ENCODE measurements at places on chromosomes 1 and 21.

DNA sequence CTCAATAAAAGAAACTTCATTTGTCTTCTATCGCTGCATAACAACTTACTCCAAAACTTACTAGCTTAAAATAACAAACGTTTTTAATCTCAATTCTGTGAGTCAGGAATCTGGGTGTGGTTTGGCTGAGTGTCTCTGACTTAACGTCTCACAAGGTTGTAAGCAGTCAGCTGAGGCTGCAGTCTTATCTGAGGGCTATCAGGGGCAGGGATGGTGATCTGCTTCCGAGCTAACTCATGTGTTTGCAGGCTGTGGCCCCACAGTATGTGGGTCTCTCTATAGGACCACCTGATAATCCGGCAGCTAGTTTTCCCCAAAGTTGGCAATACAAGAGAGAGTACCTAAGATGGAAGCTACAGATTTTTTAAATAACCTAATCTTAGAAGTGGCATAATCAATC lies 234.2 kb upstream of the FGGY start:
- no peak for DNase-seq

GRCh38 chr1:238439511-238439910 lies 548.8 kb upstream of the ZP4 start:
- DNase-seq, result no peak

GRCh38 chr1:19654386-19654785 lies 10.3 kb downstream of the NBL1 start:
- DNase-seq, result no peak

GRCh38 chr1:182707122-182707521 lies 22.7 kb upstream of the RGS8 start:
- DNase-seq, result no peak

DNA sequence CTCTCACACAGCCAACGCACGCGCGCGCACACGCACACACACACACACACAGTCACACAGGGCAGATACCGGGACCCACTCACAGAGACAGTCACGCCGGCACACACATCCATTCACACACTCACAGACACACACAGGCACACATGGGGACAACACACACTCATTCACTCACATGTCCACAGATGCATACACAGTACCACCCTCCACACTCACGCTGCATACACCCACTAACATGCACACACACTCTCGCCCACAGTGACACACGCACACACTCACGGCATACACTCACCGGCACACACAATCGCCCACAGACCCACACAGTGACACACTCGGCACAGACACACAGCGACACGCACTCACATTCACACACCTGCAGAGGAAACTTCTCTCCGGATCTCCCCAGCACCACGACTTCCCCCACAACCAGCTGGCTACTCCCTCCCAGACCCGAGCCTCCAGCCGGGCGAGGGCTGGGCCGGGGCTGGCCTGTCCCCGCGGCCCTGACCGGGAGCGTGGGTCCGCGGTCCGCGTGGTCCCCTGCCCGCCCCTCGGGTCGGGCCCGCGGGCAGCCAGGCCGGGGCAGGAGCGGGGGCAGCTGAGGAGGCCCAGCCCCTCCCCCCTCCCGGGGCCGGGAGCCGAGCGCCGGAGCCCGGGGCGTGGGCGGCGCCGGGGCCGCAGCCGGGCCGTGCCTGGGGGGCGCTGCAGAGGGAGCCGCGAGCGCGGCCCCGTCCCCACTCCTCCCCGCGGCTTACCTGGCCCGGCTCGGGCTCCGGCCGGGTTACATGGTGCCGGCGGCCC lies 552 bp downstream of the DLGAP3 start:
- DNase-seq, result no peak

DNA sequence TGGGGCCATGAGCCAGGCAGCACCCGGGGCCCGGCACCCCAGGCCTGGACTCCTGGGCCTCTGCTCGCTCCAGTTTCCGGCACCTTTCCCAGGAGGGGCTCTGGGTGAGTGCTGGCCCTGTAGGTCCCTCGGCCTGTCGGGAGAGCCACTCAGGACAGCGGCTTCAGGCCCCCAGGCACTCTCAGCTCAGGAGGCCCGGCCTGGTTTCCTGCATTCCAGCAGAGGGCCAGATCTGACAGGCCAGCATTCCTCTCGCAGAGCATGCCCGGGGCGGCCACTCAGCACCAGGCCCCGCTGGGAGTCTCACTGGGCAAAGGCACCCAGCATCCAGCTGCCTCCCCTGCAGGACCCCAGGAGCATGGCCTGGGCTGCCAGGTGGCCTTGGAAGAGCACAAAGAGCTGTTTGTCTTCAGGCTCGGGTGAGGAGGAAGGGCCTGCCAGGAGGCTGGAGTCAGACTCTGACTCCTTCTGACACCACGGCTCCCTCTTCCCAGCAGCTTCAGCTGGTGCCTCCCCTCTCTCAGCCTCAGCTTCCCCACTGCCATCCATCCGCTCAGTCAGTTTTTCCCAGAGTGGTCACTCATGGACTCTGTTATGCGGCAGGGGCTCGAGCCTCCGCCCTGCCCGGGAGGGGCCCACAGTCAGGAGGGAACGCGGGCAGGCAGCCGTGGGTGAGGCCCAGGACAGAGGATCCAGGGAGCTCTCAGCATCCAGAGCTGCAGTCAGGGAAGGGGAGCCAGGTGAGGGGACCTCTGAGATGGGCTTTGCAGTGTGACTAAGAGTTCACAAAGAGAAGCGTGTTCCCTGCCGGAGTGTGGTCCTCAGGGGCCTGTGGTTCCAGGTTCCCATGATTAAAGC lies 51.7 kb downstream of the WNT9A start:
- DNase-seq, result no peak

- peak; percentile 5 for DNase-seq
Measured at GRCh38 chr1:198238121-198238520, 81.3 kb downstream of the NEK7 start.

DNA sequence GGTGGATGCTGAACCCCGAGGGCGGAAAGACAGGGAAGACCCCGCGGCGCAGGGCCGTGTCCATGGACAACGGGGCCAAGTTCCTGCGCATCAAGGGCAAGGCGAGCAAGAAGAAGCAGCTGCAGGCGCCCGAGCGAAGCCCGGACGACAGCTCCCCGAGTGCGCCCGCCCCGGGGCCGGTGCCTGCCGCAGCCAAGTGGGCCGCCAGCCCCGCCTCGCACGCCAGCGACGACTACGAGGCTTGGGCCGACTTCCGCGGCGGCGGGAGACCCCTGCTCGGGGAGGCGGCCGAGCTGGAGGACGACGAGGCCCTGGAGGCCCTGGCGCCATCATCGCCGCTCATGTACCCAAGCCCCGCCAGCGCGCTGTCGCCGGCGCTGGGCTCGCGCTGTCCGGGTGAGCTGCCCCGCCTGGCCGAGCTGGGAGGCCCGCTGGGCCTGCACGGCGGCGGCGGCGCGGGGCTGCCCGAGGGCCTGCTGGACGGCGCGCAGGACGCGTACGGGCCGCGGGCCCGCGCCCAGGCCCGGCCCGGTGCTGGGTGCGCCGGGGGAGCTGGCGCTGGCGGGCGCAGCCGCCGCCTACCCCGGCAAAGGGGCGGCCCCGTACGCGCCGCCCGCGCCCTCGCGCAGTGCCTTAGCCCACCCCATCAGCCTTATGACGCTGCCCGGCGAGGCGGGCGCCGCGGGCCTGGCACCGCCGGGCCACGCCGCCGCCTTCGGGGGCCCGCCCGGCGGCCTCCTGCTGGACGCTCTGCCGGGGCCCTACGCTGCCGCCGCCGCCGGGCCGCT lies 20.7 kb downstream of the FOXO6 start:
- DNase-seq, result no peak

GRCh38 chr1:150887018-150887417 lies at the start of gene CTXND2:
Gene CTXND2 (plus strand): TSS chr1:150887136. CDS start chr1:150912315, 25,179 bp downstream.
- no peak for DNase-seq

- DNase-seq, result no peak
Measured at GRCh38 chr1:23896491-23896890, 16.7 kb downstream of the CNR2 start.

DNA sequence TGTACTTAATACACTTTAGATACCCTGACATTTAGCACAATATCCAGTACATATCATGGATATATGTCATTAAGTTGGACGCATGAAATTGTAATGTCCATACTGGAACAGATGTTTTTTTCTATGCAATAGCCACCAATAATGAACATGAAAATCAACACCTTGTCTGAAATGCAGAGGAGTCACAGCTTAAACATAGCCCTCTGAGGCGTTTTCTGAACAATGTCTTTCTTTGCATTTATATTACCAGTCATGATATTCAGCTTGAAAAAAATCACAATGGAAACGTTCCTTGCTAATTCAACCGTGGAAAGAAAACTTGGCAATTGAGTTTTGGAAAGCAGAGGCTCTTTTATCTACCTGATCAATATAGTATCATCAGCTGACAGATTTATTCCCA lies 86.7 kb upstream of the COL11A1 start:
- DNase-seq, result no peak

DNA sequence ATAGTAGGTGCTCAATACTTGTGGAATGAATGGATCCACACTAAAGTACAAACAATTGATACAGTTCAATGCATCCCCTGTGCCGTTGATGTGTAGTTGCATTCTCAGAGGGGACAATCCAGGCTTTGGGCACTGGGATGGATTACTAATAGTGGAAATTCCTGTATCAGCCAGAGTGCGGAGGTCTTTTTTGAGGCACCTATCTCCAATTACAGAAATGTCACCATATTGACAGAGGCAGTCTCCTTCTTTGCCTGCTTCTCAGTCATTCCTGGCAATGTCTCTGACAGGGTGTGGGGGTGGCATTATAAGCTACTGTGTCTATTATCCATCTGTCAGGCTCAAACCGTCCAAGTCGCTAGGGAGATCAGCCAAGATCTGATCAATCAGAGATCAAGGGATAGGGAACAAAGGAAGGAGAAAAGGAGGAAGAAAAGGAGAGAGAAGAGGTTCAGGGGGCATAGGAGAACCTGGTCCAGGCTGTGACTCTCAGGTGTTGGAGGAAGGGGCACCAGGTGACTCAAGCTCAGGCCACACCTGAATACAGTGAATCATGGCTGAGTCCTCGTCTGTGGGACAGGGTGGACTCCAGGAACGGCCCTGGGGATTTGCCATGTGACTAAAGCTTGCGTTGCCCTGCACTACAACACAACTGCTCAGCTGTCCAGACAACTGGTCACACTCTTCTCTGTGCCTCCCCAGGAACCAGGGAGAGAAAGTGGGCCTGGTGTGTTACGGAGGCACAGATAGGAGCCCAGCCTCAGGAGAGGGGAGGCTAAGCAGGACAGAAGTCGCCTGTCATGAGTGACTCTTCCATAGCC lies 3.4 kb upstream of the LAMB3 start:
- DNase-seq, result no peak

DNA sequence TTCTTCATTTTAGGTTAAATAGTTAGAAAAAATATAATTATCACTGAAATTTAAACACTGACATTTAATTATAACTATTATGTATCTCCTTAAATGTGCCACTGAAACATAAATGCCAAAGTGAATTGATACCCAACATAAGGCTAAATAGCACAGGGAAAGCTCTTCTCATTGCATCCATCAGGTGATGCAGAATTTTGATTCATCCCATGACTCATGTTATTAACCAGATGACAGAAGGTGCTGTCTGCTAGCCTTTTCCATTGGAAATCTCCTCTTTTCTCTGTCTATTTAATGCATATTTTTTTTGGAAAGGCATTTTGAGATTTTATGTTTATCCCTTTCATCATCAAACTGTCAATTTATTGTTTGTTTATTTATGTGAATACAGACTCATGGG lies 136.8 kb downstream of the KCNK2 start:
- no peak for DNase-seq

- DNase-seq, result no peak
Measured at GRCh38 chr1:202153284-202153683, 7.1 kb downstream of the PTPN7 start.

GRCh38 chr1:39776400-39776713 lies 5.2 kb upstream of the OXCT2 start:
- DNase-seq, result no peak

GRCh38 chr1:89827330-89827729 lies 6.5 kb downstream of the LRRC8D start:
- no peak for DNase-seq

GRCh38 chr1:58841455-58841854 lies 57.6 kb upstream of the JUN start:
- no peak for DNase-seq

DNA sequence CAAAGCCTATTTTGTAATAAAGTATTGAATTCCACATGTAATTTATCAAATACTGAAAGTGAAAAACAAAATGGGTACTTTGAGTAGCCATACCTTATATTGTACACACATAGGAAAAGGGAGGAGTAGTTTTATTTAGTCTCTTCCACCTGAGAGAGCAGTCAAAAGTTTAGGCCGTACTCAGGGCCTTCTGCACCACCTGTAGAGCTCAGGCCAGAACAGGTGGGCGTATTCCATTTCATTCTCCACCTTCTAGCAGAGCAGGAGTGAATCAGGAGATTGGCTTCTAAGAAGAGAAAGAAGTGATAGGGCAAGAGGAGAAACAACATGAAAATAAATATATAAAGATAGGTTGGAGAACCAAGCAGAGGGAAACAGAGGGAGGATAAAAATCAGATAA lies 44.0 kb downstream of the TRAF5 start:
- no peak for DNase-seq

- no peak for DNase-seq
Measured at GRCh38 chr1:174768949-174769348, 230.8 kb upstream of the CACYBP start.

- DNase-seq, result no peak
Measured at GRCh38 chr1:96464522-96464921, 257.1 kb upstream of the PTBP2 start.

- no peak for DNase-seq
Measured at GRCh38 chr1:1179983-1180861, 6.5 kb downstream of the TTLL10 start.

GRCh38 chr1:36836196-36836883 lies 198.0 kb downstream of the GRIK3 start:
- no peak for DNase-seq

- no peak for DNase-seq
Measured at GRCh38 chr1:40712405-40712944, 21.0 kb downstream of the NFYC start.

DNA sequence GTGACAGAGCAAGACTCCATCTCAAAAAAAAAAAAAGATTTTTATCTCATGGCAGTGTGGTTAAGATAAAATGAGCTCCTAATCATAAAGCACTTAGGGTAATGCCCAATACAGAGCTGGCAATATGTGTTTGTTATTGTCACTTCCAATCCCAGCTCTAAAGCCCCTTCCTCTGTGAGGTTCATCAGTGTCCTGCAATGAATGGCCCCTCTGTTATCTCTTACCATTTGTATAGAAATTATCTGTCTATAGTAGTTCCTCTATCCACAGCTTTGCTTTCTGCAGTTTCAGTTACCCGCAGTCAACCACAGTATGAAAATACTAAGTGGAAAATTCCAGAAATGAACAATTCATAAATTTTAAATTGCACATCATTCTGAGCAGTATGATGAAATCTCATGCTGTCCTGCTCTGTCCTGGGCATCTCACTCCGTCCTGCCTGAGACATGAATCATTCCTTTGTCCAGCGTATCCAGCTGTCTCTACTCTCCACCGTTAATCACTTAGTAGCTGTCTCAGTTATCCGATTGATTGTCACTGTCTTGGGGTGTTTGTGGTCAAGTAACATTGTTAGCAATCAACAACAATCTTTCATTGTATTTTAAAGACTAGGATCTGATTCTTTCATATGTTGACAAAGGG lies 50.2 kb upstream of the DNAH14 start:
- DNase-seq, result no peak

- DNase-seq, result no peak
Measured at GRCh38 chr1:226082959-226083301, 20.4 kb downstream of the H3-3A start.

Measured in esophagus squamous epithelium (tissue), 5 donors.